ENCODE measurements at places on chromosomes 3 and 15.

GRCh38 chr15:31104003-31104402, 2.5 kb upstream of the TRPM1 start:
- DNase-seq: no peak

- no peak for DNase-seq
Observed at GRCh38 chr15:75107908-75108838, 84.8 kb downstream of the PPCDC start.

DNA sequence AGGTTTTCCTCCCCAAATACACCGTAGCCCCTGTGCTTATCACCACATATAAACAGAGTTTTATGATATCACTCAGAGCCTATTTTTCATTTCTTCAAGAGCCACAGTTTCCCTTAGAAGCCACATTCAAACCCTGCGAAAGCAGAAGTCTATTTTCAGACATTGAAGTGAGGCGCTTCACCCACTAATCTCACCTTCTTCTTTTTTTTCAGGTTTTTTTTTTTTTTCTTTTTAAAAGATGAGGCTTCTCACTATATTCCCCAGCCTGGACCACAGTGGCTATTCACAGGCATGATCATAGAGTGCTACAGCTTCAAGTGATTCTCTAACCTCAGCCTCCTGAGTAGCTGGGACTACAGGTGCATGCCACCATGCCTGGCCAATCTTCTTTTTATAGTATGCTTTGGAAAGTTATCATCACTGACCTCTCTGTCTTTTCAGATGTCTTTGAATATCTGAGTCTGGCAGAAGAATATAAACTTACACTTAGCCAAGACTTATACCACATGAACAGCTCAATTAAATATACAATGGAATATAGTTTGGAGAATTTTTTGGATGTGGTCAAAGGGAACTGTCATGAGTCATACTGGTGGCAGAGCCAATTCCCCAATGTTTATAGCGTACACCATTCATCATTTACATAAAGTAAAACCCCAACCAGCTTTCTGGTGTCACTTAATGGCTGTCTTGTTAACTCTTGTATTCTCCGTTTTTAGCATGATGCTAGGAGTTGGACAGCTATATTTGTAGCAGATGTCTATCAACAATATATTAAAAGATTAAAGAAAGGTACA, 59.7 kb upstream of the CCDC50 start:
- no peak for DNase-seq

- no peak for DNase-seq
Observed at GRCh38 chr3:146496726-146497125, 27.4 kb upstream of the PLSCR2 start.

DNA sequence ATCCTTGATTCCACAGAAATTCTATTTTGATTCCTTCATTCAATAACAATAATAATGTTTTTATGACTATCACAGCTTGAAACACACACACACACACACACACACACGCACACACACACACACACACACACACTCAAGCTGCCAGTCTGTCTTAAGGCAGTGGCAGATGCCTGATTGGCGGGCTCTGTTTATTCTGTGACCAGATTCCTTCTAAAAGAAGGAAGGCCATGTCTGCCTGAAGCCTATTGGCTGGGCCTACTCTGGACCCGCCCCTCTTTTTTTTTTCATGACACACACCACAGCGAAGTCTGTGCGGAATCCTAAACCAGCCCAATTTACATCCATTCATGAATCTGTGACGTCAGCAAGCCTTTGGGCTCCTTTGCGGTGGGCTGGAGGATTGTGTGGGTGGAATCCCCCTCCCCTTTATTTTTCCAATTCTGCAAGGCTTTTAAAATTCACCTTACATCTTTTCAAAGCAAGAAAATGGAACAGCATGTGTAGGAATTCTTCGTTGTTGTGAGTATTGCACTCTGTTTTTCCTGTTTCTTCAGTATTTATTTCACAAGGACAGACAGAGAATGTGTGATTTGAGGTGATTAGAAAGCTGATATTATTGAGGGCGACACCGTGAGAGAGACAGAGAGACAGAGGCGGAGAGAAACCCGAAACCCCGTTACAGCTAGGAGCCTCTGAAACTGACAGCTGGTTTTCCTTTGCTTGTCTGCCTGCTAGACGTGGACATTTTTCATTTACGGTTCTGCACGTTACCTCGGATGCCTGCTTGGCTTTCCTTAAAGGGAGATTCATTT, at the start of gene MAP3K13:
Gene MAP3K13 (plus strand): TSS at position 287 of the 812 bp plus-strand sequence. CDS start 65,446 bp downstream, outside the sequence.
- DNase-seq: peak; percentile 92

- no peak for DNase-seq
Observed at GRCh38 chr15:86383611-86384010, 303.9 kb downstream of the AGBL1 start.

Measured in NCI-H510A (cell line).